Bladder microvascular endothelial cell (primary cell): ENCODE measurements at places on chromosomes 4 and X. TPM values are rescaled to one million over a fixed set of nuclear protein-coding genes. Genes with fewer than 3 reads are reported as not detected.

Gene CEP135
- total RNA-seq = 6.8 and 14.2 TPM in 2 replicates

Gene ENPP6
- not detected in 2 replicates for total RNA-seq

Gene C4orf33
- 4.2 and 5.2 TPM in 2 replicates for total RNA-seq

Gene GAB3
- 8.3 and 13.9 TPM in 2 replicates for total RNA-seq

Gene CRLF2
- total RNA-seq = under 0.01 and 0.13 TPM in 2 replicates

Gene EFHC2
- total RNA-seq = under 0.01 TPM in 1 of 2 replicates, not detected in the other

Gene CT45A10
- not detected in 2 replicates for total RNA-seq

Gene TBX22
- total RNA-seq = not detected in 2 replicates

Gene KCTD8
- total RNA-seq = 2.3 and 4.2 TPM in 2 replicates

Gene FGF2
- 11.8 and 21.4 TPM in 2 replicates for total RNA-seq

Gene MUC7
- not detected in 2 replicates for total RNA-seq

Gene CENPI
- 15.7 and 17.3 TPM in 2 replicates for total RNA-seq

Gene NRK
- total RNA-seq = 0.57 TPM in 1 of 2 replicates, not detected in the other

Gene SEC24B
- 8.9 and 29.6 TPM in 2 replicates for total RNA-seq

Gene GRIA2
- not detected in 2 replicates for total RNA-seq

Gene RHOXF2B
- total RNA-seq = not detected in 2 replicates

Gene RHOXF2
- not detected in 2 replicates for total RNA-seq

Gene CFI
- 44.4 and 66.7 TPM in 2 replicates for total RNA-seq

Gene RIBC1
- 0.16 and 0.19 TPM in 2 replicates for total RNA-seq

Gene FIP1L1
- total RNA-seq = 41.9 and 78.2 TPM in 2 replicates

Gene PABPC4L
- 1.4 and 1.5 TPM in 2 replicates for total RNA-seq

Gene KCNE5
- total RNA-seq = under 0.01 and 0.06 TPM in 2 replicates

Gene TBL1X
- 5.8 and 14.9 TPM in 2 replicates for total RNA-seq

Gene UBQLN2
- total RNA-seq = 2.4 and 9.8 TPM in 2 replicates

Gene RAB40AL
- total RNA-seq = 0.32 and 0.94 TPM in 2 replicates

Gene HSD17B13
- total RNA-seq = 0.13 and 0.16 TPM in 2 replicates

Gene SPIN4
- 2.9 and 6.3 TPM in 2 replicates for total RNA-seq

Gene COX18
- 14.0 and 14.1 TPM in 2 replicates for total RNA-seq

Gene IL21
- total RNA-seq = not detected in 2 replicates

Gene SPANXN4
- total RNA-seq = not detected in 2 replicates

Gene GRIPAP1
- total RNA-seq = 23.3 and 40.8 TPM in 2 replicates

Gene CACNA1F
- under 0.01 and 0.31 TPM in 2 replicates for total RNA-seq

Gene WFS1
- total RNA-seq = 26.6 and 109 TPM in 2 replicates

Gene IL2
- total RNA-seq = not detected in 2 replicates

Gene NEUROG2
- total RNA-seq = not detected in 2 replicates

Gene GYPE
- total RNA-seq = 0.16 and 0.44 TPM in 2 replicates

Gene TCEAL6
- total RNA-seq = not detected in 2 replicates

Gene DDIT4L
- 1.9 and 7.5 TPM in 2 replicates for total RNA-seq

Gene OTC
- total RNA-seq = 0.69 TPM in 1 of 2 replicates, not detected in the other

Gene MGARP
- 0.49 and 0.94 TPM in 2 replicates for total RNA-seq

Gene DCAF8L2
- total RNA-seq = not detected in 2 replicates

Gene TRIM60
- not detected in 2 replicates for total RNA-seq

Gene NAA11
- not detected in 2 replicates for total RNA-seq

Gene NXF2B
- not detected in 2 replicates for total RNA-seq

Gene INTS6L
- total RNA-seq = 2.9 and 3.0 TPM in 2 replicates

Gene PGRMC1
- 80.7 and 88.4 TPM in 2 replicates for total RNA-seq

Gene CD38
- under 0.01 and 5.3 TPM in 2 replicates for total RNA-seq
